ENCODE measurements at places on chromosomes 4 and X.

DNA sequence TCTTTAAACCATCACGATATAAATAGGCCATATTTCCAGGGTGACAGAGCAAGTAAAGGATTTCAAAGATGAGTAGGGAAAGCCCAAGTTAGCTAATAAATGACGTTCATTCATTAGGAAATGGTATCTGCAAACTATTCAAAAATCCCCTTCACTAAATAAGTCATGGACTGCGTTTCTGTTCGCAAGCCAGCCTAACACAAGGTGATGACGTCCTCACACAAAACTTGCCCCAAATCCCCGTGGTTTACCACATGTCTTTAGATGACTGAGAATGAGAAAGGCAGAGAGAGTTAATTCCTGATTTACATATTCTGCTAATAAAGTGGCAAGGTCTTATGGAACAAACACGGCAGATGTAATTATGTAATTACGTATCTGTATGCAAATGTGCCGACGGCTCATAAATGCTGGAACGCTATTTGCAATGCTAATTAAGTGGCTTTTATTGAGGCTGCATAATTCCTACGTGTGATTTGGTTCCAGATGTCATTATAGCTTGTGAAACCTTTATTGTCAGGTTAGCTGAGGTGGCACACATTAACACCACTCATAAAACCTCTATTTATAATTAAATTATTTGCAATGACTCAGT, 437.7 kb upstream of the FRG1 start:
- no peak for DNase-seq

DNA sequence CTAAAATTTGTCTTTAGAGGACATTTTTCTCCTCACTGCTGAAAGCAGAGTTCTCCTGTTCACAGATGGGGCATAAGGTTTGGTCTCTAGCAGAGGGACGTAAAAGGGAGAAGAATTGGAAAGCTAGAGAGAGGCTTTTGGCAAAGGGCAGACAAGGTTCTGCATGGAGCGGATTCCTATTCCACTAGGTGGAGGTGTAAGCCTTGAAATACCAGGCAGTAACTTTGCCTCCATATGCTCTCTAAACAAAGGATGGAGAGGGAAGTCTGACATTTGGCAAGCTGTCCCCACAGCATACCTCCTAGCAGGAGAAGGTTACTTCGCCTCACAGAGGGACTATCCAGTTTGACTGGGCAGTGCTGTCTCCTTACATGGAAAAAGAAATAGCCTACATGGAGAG, 174.7 kb downstream of the DACH2 start:
- DNase-seq = no peak

DNA sequence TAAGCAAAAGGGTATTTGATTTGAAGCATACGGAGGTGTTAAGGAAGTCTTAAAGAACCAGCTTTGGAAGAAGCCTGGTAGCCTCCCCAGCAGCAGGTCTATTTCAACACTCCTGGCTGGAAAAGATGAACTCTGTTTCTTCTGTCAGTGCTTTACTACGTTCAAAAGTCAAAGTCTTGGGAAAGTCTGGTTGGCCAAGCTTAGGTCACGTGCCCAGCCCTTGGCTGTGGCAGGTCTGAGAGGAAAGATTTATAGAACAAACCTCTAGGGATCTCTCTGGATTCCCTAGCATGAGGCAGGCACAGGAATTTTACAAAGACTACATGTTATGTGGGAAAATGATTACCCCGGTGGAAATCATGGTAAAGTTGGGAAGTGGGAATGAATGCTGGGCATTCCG, 8.6 kb upstream of the ARHGAP10 start:
- DNase-seq = no peak

GRCh38 chr4:30840571-30840970, 120.4 kb downstream of the PCDH7 start:
- DNase-seq = no peak

DNA sequence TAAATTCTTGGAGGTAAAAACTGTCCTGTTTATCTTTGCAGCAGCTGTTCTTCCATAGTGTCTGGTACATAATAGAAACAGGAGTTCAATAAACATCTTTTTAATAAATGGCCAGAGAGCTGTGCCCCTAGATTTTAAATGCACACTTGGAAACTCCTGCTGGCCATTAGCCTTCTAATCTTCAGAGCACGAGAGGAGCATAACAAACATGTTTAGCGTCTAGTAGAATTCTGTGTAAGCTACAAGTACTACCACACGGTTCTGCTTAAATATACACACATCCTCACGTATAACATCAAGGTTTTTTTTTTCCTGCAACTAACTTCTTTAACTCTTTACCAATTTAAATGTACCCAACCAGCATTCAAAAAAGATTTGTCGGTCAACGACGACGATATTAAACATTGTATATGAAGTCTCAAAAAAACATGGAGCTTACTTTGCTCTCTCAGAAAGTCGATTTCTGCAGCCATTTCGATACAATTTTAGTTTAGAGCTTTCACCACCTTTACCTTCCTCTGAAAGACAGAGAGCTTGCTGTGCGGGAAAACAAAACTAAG, 628 bp downstream of the SCLT1 start:
- DNase-seq = no peak

- DNase-seq = no peak
These were observed 207.2 kb upstream of the SLIT2 start for GRCh38 chr4:20044502-20044911.

DNA sequence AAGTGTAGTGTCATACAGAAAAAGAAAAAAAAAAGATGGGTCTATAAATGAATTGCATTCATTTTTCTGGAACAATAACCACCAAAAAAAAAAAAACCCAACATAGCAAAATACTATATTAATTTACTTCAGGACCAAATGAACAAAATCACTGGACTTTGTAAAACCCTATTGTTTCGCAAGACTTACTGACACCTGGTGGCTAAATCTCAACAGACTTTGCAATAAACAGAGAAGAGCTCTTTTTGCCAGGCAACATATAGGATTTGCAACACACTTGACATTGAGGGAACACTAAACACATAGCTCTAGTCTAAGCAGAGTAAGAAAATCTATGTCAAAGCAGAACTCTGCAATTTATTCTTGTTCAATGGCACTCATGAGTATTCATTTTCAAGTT, 990.2 kb downstream of the STPG2 start:
- no peak for DNase-seq
